ENCODE measurements at places on chromosomes 1 and 21.

DNA sequence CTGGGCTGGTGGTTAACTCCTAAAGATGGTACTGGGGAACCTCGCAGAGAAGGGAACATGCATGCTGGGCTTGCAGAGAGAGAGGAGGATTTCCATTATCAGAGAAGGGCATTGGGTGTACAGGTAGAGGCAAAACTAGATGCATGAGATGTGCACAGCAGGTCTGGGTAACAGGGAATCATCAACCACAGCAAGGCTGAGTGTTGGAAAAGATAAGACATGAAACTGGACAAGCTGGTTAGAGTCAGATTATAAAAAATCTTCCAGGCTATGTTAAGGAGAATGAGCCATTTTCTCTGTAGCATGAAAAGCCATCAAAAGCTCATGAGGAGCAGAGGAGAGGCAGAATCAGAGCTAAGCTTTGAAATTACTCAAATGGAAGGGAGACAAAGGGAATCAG, 147.8 kb downstream of the VAV3 start:
- no peak for DNase-seq

DNA sequence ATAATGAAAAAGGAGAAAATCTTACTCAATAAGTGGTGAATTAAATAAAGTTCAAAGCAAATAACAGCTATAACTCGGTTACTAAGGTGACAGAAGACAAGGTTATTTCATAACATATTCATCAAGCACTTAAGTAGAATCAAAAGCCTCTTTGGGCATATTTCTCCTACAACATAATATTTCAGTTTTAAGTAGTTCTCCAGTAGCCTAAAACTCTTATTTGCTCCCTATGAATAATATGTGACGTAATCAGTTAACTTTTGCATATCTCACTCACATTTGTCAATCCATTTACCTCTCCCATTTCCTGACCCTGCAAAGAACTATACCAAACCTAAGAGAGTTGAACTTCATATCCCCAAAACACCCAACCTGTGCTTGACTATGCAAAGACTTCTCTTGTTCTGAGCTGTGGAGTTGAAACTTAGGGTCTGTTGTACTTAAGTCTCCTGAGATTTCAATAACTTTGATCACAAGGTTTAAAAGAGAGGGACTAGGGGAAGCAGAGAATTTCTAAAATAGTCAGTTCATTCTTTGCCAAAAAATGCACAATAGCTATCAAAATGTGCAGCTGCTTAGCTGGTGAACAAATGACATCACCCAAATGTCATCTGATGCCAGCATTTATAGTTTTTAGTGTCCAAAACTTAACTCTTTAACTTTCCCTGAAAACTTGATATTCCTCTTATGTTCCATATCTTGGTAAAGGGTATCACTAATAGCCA, 37.2 kb downstream of the TTLL7 start:
- no peak for DNase-seq

DNA sequence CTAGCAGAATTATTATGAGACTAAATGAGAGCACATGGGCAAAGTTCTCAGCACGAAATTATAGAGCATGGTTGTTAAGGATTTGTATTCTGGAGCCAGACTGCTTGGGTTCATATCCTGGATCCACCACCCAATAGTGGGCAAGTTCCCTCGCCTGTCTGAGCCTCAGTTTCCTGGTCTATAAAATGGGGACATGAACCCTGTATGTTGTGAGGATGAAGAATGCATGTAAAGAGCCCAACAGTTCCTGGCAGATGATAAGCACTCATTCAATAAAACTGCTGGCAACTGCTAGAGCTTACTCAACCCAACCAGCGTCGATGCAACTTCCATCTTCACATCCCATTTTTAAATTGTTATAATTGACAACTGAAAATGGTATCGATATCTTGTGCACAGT, 47.2 kb upstream of the ZBTB40 start:
- no peak for DNase-seq

GRCh38 chr1:11397151-11397901, 81.6 kb upstream of the DISP3 start:
- no peak for DNase-seq

GRCh38 chr1:225612287-225612686, 40.6 kb downstream of the ENAH start:
- no peak for DNase-seq

GRCh38 chr1:5944843-5945167, 47.4 kb downstream of the NPHP4 start:
- DNase-seq, result no peak

- DNase-seq, result no peak
Measured at GRCh38 chr1:113999233-113999632, 20.0 kb downstream of the OLFML3 start.

DNA sequence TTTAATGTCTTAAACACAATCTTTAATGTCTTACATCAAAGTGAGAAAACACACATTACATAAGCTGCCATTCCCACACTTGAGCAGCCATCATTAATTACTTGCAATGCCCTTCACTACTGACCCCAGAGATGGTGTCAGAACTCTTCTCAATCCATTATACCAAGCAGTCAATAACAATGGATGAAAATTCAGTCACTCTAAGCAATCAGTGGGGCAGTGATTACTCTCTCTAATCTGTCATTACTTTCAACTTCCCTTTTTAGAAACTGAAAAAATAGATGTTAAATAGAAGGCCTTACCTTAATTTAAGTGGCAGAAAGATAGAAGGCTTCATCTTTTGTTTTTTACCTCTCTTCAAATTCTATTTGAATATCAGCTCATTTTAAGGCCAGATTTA, 9.7 kb upstream of the FRRS1 start:
- DNase-seq, result no peak

DNA sequence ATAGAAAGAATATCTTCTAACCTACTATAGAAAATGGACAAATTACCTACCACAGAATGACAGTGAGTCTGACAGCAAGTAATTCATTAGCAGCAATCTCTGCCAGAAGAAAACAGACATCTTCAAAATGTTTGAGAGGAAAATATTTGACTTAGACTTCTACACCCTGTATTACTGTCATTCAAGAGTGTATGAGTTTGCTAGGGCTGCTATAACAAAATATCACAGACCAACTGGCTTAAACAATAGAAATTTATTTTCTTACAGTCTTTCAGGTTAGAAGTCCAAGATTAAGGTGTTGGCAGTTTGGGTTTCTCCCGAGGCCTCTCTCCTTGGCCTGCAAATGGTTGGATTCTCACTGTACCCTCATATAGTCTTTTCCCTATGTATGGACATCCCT, 52.9 kb upstream of the FGGY start:
- DNase-seq, result no peak
